NCI-H82 (cell line): ENCODE measurements at places on chromosomes 13 and 19.
A peak's percentile ranks its signal among the peaks of the same experiment; 100 is the strongest.

GRCh38 chr13:93709506-93710244, 483.1 kb downstream of the GPC6 start:
- DNase-seq, result no peak

DNA sequence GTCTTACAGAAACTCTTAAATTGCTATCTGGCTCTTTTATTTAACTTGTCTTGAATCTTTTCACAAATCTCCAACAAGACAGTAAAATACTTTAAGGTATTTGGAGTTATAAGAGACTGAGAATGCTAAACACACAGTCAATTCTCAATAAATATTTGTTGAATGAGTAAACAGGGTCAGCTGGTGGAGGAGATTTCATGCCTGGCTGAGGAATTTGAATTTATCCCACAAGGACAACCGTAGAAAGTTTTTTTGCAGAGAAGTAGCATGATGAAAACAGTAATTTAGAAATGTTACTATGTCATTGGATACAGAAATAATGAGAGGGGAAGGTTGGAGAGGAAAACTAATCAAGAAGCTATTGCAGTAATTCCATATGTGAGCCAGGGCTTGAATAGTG, 1223.7 kb downstream of the PCDH17 start:
- DNase-seq, result no peak

DNA sequence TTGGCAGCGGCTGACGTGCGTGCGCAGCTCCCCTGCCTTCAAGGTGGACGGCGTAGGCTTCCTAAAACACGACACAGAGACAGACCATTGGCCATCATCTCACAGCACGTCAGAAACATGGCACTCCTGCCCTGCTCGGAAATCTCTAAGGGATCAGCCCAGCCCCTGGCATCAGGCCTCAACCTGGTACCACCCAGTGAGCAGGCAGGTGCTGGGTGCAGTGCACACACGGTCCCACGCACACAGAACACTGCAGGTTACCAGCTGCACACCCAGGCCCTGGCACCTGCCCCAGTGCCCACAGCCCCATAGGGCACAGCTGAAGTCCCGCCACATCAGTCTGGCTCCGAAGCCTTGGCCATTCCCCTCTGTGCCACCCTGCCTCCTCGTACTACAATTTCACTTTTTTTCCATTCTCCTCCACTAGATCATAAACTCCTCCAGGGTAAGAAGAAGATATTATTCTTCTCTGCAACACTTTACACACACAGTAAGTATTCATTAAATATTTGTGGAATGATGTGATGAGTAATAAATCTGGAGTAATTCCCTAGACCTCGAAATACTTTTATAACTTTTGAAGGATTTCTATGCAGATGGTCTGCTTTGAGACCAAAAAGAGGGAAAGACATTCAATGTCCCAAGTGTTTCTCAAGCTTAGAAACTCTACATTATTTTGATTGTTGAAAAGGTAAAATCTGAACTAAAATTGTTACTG, 156.4 kb downstream of the COL4A1 start:
- DNase-seq, result no peak

- peak; percentile 14 for DNase-seq
Observed at GRCh38 chr13:30619731-30620130, 2.0 kb downstream of the USPL1 start.

DNA sequence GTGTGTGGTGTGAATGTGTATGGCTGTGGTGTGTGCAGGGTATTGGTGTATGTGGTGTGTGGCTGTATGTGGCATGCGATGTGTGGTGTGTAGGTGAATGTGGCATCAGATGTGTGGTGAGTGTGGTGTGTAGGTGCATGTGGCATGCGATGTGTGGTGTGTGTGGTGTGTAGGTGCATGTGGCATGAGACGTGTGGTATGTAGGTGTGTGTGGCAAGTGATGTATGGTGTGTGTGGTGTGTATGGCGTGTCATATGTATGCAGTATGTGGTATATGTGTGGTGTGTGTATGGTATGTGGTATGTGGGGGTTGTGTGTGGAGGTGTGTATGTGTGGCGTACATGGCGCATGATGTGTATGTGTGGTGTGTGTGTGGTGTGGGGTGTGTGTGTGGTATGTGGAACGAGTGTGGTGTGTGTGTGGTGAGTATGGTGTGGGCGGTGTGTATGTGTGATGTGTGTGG, 63.4 kb downstream of the PEPD start:
- DNase-seq, result no peak

- no peak for DNase-seq
Observed at GRCh38 chr13:27132538-27132937, 39.1 kb downstream of the USP12 start.

GRCh38 chr19:46919324-46919723, 58.5 kb downstream of the ARHGAP35 start:
- DNase-seq, result no peak
